GF-D8 (cell line): ENCODE measurements at places on chromosomes 4 and X.

DNA sequence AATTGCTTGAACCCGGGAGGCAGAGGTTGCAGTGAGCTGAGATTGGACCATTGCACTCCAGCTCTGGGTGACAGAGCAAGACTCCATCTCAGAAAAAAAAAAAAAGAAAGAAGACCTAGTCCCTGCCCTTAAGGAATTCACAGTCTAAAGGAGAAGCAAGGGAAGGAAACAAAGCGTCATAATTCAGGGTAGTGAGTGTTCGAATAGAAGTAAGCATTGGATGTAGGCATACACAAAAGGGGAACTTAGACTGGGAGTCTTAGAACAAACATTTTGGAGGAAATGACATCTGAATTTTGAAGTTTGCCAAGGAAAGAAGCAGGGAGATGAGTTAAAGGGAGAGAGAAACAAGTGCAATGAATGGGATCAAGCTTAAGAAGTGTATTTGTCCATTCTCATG, 32.4 kb downstream of the PPM1K start:
- no peak for DNase-seq

DNA sequence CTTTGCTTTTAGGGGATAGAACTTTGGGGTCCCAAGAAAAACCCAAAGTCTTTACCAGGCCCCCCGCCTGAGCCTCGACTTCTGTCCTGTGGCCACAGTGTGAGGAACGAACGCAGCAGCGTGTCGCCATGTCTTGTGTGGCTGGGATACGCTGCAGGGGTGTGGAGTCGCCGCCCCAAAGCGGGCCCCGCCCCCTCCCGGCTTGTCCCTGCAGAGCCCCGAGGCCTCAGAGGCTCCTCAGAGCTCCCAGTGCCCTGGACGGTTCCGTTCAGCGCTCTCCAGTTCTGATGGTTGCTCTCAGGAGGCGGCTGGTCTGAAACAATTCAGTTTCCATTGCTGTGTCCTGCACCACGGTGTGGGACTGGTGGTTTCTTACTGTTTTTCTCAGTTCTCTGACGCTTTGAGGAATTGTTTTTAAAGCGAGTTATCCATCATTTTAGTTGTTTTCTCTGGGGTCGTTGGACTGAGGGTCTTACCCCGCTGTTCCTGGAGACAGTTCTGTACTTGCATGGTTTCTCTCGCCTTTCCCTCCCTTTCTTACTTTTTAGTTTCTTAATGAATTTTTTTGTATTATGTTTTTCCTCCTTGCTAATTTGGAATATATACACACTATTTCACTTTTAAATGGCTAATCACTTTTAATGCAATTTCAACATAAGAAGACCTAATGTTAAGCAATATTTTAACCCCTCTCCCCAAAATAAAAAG, 1.6 kb upstream of the IDUA start:
- no peak for DNase-seq

DNA sequence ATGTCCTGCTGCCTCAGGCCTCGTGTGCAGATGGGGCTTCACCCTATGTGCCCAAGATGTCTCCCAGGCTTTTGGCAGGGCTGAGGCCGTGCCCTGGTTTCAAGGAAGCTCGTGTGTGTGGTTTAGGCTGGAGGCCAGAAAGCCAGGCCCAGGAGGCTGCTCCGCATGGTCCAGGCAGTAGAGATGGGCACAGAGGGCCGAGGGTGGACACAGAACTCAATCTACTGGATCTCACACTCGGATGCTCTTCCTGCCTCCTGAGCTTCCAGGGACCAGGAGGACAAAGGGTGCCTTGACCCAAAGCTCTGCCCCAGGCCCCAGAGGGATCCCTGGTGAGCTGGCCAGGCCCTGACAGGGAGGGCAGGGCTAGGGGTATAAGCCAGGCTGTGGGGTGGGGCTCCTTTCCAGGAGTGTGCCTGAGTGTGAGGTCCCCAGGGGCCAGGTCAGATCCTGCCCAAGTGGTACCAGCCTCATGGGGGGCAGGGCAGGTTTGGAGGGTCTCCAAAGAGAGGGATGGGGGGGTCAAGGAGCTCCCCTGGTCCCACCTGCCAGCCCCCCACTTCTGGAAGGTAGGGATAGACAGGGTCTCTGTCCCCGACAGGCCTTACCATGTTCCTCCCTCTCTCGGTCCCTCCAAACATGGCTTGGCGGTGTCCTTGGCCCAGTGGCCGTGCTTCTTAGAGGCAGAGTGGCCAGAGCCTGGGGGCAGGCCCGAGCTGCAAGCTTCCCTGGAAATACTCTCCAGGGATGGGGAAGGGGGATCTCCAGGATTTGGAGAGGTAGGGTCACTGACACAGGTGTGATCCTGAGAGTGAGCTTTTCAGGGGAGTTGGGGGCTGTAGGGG, 23.8 kb downstream of the HTRA3 start:
- no peak for DNase-seq

DNA sequence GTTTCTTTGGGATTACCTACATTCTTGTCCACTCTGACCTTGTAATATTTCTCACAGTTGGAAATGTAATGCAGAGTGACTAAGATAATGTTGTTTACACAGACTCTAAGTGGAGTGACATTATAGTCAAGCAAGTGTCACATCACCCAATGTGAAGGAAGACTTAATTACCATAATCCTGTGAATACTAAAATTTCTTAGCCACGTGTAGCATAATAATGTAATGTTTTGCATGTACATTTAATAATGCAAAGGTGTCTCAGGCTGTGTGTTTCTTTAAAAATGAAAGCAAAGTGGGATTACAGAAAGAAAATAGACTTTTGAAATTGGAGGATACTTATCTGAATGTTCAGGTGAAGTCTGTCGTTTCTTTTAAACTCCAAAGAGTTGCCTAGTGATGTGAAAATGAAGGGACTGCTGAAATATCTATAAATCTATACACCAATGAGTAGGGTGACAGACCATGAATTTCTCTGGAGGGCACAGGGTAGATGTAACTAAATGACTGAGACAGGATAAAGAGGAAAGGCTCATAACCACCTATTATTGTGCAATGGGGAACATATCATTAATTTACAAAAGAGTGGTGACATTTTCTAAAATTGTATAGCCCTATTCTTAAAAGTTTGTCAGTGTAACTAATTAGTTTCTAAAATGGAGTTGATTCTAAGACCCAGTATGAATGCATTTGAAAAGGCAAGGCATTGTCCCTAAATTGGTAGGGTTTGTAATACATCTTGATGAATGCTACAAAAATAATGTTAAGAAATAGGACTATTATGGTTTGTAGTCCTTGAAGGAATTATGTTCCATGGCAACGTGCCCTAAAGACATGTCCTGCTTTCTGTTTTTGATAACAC, 235.7 kb downstream of the DACH2 start:
- DNase-seq, result no peak

DNA sequence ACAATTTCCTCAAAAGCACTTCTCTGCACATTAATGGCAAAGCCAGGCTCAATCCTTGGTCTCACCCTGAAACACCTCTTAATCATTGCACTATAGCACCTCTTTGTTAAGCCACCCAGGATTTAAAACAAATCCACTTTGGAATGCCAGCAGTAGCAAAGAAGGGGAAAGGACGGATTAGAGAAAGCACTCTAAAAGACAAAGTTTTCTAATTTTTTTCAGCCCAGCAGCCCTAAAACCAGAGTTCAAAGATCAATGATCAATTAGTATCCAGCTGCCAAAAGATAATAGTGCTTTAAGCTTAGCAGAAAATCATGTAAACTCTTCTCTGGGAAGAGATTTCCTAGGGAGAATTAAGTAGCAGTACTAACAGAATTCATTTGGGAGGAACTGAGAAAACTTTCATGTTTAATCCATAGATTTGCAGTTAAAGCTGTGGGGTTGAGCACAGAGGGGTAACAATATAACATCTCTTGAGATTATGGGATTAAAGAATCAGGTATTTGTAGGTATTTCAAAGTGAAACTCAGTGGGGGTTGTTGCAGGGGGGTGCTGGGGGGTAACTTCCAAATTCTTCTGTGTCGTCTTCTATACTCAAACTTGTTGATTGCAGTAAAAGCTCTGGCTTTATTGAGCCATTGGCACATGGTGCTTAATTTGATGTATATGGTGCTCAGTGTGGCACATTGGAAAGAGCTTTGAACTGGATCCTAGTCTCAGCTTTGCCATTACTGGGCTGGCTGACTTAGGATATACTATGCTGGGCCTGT, 61.8 kb downstream of the LRRC66 start:
- DNase-seq, result no peak

DNA sequence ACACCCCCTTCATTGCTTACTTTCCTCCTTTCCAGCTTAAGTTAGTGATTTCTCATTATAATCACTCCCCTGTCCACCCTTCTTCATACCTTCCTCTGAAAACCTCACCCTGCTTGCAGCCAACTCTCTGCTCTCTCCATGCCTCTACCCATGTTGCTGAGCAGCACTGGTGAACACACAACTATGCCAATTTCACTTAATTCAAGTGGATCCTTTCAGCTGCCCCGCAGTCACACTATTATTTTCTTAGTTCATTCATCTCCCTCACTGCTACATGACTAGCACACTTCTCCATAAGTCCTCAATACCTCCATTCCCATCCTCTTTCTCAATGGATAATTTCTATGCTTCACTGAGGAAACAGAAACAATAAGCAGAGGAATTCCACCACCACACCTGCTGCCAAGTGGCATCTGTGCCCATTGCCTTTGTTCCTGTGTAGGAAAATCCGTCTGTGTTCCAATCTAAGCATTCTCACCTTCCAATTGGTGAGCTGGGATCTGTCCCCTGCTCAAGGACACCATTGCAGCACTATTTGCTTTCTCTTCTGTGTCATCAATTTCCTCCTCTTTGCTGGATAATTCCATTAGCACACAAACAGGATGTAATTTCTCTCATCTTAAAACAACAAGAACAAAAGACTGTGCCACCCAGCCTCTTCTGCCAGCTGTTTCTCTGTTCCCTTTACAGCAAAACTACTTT, 25.2 kb upstream of the PRSS48 start:
- DNase-seq, result no peak

DNA sequence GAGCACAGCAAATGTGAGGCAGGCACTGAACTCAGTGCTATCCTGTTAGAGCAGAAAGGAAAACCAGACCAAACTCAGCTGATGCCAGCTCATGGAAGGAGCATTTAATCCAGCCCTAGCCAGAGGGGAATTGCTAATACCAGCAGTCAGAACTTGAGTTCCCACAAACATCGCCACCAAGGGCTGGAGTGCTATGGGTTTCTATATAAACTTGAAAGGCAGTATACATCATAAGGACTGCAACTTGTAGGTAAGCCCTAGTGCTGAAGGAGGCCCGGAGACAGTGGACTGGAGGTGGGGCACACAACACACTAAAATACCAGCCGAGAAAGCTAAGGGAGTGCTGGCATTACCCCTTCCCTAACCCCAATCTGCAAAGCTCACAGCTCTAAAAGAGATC, 440.2 kb downstream of the PRR32 start:
- DNase-seq, result no peak

DNA sequence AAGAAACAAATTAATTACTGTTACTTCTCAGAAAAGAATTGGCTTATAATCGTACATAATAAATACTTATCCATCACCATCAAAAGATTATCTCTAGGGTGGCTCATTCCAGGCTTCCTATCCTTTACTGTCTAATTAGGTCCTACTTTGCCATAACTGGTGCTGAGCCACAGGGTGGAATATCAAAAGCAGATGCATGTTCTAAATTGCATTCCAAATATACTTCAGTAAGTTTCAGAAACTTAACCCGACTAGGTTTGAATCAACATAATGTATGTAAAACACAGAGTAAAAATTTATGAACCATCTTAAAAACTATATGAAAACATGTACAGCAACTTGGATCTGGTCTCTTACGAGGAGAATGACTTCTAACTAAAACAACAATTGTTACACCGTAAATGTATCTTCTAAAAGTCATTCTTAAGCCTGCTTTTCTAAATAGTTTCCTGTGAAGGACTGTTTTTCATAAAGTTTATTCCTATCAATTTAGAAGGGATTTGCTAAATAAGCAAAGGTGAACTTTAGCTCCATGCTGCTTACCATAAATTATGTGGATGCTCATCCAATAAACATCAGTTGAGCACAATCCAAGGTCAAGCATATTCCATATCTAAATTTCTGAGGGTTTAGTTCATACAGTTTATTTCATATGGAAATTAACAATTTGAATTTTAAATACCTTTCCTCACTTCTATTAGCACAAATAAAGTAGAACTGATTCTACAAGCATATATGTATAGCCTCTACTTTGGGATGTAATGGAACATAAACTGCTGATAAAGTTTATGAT, 13.4 kb downstream of the ZAR1 start:
- DNase-seq, result no peak

DNA sequence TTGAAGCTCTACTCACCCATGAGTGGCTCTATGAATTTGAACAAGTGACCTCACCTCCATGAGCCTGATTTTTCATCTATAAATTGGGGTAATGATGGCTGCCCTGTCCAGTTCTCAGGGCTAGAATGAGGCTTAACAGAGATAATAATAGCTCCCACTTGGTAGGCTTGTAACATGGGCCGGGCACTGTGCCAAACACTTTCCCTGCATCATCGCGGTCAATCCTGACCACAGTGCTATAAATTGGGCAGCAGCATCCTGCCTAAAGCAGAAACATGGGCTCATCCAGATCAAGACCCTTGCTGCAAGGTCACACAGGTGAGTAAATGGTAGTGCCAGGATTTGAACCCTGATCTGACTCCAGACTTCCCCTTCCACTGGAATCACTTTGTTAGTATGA, 12.8 kb downstream of the APLN start:
- no peak for DNase-seq

DNA sequence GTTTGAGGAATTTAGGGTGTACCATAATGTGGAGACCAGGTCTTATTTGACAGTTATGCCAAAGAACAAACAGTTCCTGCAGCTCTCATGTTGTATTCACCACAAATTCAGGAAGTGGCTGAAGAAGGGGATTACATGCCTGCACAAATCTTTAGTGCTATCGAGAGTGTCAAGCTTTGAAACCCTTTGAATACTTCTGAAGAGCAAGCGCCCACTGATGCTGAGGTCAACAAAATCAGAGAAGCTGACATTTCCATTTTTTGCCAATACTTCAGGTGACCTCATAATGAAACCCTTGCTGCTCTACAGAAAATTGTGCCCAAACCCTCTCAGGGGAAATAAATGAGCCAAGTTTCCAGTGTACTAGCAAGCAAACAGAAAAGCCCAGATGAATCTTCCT, 28.4 kb downstream of the PAK3 start:
- no peak for DNase-seq

GRCh38 chr4:88244816-88245579, 39.4 kb downstream of the PPM1K start:
- DNase-seq, result no peak

- DNase-seq, result no peak
These were observed 6.0 kb downstream of the PLXNB3 start for GRCh38 chrX:153769865-153770600.

- DNase-seq, result no peak
These were observed 66.3 kb downstream of the SRPX start for GRCh38 chrX:38154340-38154739.

- no peak for DNase-seq
These were observed 158.1 kb upstream of the VCX3A start for GRCh38 chrX:6693051-6693450.

- no peak for DNase-seq
These were observed 64.9 kb upstream of the SOD3 start for GRCh38 chr4:24730256-24731001.

GRCh38 chr4:112075906-112076305, 69.3 kb upstream of the FAM241A start:
- no peak for DNase-seq

- DNase-seq, result no peak
These were observed 241.0 kb downstream of the RAB28 start for GRCh38 chr4:13243152-13243551.
